ENCODE measurements at places on chromosomes 7 and 10. TPM values are rescaled to one million over a fixed set of nuclear protein-coding genes. Genes with fewer than 3 reads are reported as not detected.

Gene ST7
- 25.4 TPM for total RNA-seq

Gene CTAGE4
- total RNA-seq = 4.0 TPM

Gene ZDHHC16
- 34.0 TPM for total RNA-seq

Gene NUTM2E
- 0.16 TPM for total RNA-seq

Gene VENTX
- total RNA-seq = 0.81 TPM

Gene TMEM176A
- 30.7 TPM for total RNA-seq

Measured in ureter (tissue), 1 donor.